ENCODE measurements at places on chromosomes 2 and 18.

GRCh38 chr18:26763446-26764110 is 101.9 kb downstream of the AQP4 start:
- no peak for DNase-seq

- DNase-seq = no peak
Observed at GRCh38 chr2:18900691-18901141, 311.3 kb upstream of the NT5C1B start.

GRCh38 chr2:196247976-196248280 is 76.5 kb upstream of the STK17B start:
- no peak for DNase-seq

DNA sequence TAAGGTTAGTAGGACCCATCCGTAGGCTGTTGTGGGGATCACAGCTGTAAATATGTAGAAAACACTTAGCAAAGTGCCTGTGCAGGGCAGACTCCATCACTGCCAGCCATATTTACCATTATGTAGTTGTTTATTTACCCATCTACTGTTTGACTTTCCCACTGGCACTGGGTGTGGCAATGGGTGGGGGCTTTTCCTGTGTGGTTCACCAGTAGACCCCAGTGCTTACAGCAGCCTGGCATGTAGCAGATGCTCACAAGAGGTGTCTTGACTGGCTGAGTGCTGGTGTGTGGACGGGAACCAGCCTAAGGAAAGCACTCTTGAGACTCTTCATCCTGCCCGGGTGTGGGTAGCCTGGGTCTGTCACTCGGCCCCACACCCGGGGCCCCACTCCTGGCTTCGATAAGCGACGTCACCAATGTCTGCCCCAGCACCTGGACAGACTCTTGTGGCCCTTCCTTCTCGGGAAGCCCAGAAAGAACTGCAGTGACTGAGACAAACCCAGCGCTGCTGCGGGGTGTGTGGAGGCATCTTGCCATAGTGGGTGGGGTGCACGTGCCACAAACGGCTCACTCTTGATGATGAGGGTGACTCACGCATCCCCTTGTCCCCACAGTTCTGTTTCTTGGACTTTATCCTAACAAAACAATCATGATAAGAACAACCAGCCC is 78.3 kb downstream of the HDAC4 start:
- DNase-seq = no peak

DNA sequence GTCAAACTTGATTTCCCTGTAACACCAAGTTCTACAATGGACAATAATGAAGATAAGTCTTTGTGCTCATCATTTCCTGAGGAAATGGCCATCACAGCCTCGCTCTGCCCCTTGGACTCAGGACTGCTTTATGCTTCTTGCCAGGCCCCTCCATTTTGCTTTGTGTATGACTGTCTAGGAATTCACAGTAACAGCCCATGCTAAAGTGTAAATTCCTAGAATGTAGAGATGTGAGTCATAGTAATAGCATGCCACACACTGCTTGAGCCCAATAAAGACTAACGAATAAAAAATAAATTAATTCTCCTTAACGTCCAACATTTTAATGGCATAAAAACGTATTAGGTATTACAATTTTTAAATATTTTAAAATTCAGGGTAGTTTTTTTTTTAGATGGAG is 226.5 kb downstream of the PID1 start:
- no peak for DNase-seq

DNA sequence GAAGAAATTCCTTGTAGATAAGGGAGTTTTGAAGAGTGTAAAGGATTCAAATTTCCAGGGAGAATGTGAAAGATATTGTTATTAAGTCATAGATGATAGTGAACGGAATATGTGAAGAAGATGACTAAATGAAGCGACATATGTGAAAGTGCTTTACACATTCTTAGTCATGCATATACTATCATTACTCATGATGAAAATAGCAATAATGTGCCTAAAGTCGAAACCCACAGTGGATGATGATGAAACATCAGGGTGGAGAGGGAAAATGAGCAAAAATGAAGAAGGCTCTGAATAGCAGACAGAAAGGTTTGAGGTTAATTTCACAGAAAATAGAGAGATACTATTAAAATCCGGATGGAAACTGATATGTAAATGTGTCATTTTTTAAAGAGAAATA is 1237.1 kb downstream of the LRP1B start:
- DNase-seq = no peak

- no peak for DNase-seq
Observed at GRCh38 chr2:99403524-99403923, 66.3 kb downstream of the EIF5B start.

DNA sequence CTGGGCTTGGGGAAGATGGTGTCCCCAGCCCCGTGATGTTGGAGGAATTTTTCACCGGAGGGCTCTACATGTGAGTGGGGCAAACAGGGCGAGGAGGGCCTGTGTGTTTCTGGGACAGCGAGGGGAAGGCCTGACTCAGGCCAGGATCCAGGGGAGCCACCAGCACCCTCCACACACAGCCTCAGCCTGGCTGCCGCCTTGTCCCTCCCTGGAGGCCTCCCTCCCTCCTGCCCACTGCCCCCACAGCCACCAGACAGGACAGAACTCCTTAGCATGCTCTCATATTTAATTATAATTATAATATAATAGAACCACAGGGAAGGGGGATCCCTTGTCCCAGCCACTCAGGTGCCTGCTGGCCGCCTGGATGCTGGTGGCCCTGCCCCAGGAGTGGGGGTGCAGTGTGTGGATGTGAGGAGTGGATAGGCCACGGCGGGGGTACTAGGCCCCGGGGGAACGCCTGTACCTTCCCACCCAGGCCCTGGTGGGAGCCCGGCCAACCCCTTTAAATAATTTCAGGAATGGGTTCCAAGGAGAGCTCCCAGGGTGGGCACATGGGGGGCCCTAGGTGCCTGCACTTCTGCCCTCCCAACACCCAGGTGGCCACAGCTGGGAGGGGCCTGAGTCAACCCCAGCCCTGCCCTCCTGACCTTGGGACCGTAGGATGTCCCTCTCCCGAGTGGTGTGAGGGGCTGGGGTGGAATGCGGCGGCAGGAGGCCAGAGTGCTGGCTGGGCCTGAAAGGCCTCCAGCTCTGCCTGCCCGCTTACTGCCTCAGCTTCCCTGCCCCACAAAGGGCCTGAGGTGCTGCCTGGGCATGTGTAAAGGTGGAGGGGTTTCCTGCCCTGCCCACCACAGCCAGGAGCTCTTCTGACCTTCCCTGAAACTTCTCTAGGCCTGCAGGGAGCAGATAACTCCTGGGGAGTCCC is 8.8 kb downstream of the PDCD1 start:
- DNase-seq = no peak

- DNase-seq = no peak
Observed at GRCh38 chr2:85073033-85073432, 60.2 kb upstream of the TCF7L1 start.

- DNase-seq = no peak
Observed at GRCh38 chr2:239688122-239688681, 287.4 kb upstream of the HDAC4 start.

DNA sequence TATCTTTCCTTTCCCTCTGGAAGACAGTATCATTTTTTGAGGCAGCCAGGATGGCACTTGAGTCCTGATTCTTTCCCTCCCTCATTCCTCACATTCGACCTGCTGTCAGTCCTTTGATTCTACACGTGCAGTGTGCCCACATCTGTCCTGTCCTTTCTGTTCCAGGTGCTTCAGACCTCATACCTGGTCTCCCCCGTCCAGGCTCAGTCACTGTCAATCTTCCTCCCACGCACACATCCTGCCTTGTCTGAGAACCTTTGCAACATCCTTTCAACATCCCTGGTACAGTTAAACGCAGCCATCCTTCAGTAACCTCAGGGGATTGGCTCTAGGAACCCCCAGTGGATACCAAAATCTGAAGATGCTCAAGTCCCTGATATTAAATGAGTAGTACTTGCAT is 10.1 kb downstream of the BCL2 start:
- DNase-seq = no peak
